ENCODE measurements at places on chromosomes 7 and 10. TPM values are rescaled to one million over a fixed set of nuclear protein-coding genes. Genes with fewer than 3 reads are reported as not detected.

GRCh38 chr7:41118486-41118885, 584.4 kb downstream of the INHBA start:
- no peaks in the 10 kb centered on the region for H3K4me1 ChIP-seq
- no peaks in the 10 kb centered on the region for H3K36me3 ChIP-seq
- no peak overlapping the region for H3K4me3 ChIP-seq
- DNase-seq, result no peak

- DNase-seq, result no peak
- H3K27ac ChIP-seq, result no peak overlapping the region
- no peaks in the 10 kb centered on the region for H3K4me1 ChIP-seq
- no peak overlapping the region for H3K4me3 ChIP-seq
- H3K27me3 ChIP-seq, result no peaks in the 10 kb centered on the region
- no peaks in the 10 kb centered on the region for H3K36me3 ChIP-seq
These were observed 24.7 kb downstream of the ASAH2 start for GRCh38 chr10:50226610-50227009.

DNA sequence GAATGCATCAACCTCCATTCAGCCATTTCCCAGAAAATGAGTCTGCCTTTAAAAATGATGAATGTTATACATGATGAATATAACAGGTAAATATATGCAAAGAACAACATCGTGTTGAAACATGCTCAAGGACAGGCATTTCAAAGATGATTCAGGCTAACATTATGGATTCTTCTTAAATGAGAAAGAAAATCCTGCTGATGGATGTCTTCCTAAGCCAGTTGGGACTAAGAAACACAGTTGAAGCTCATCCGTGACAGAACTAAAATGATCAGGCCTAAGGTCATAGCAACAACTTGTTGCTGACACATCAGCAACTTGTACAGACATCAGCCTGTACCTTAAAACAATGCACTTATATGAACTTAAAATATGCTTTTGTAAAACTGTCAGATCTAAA, 267.9 kb downstream of the MAGI2 start:
- no peaks in the 10 kb centered on the region for H3K4me1 ChIP-seq
- H3K4me3 ChIP-seq, result no peak overlapping the region
- H3K27ac ChIP-seq, result no peak overlapping the region
- H3K36me3 ChIP-seq, result no peaks in the 10 kb centered on the region

GRCh38 chr10:60576130-60577069, 186.7 kb upstream of the ANK3 start:
- no peak for DNase-seq
- H3K27ac ChIP-seq, result no peak overlapping the region
- no peak overlapping the region for H3K4me3 ChIP-seq
- H3K36me3 ChIP-seq, result no peaks in the 10 kb centered on the region
- no peaks in the 10 kb centered on the region for H3K4me1 ChIP-seq

GRCh38 chr10:92640107-92640506, 47.2 kb downstream of the KIF11 start:
- peaks cover 6% of the 10 kb centered on the region for H3K4me1 ChIP-seq
- H3K36me3 ChIP-seq, result peaks cover 81% of the 10 kb centered on the region
- H3K4me3 ChIP-seq, result no peak overlapping the region

Gene NODAL
- not detected for total RNA-seq

Gene TUBAL3
- 6.3 TPM for total RNA-seq

DNA sequence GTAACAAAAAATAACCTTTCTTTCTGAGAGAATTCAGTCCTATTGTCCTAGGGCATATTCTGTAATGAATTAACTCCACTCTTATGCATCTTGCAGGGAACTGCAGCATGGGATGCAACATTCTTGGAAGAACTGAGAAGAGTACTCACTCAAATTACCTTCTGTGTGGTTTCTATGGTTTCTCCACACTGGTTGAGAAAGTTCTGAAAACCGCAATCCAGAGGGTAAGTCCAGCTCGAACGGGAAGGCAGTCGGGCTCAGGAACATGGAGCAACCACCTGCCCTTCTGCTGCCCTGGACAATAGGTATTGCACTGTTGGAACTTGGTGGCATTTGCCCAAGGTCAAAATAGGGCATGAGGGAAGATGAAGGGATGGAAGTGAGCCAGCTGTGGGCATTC, 59.6 kb upstream of the CDK13 start:
- H3K27me3 ChIP-seq, result no peaks in the 10 kb centered on the region
- no peak overlapping the region for H3K4me3 ChIP-seq
- no peak for DNase-seq
- H3K27ac ChIP-seq, result no peak overlapping the region
